ENCODE measurements at places on chromosomes 16 and 17. TPM values are rescaled to one million over a fixed set of nuclear protein-coding genes. Genes with fewer than 3 reads are reported as not detected.

ASGR1 gene
- 0.66 TPM for total RNA-seq

CDH1 gene
- total RNA-seq, result under 0.01 TPM

THRA gene
- 49.8 TPM for total RNA-seq

GP1BA gene
- not detected for total RNA-seq

CCL17 gene
- not detected for total RNA-seq

GPR179 gene
- total RNA-seq, result under 0.01 TPM

KRT16 gene
- not detected for total RNA-seq

ODAD4 gene
- 1.3 TPM for total RNA-seq

GUCY2D gene
- not detected for total RNA-seq

C16orf74 gene
- total RNA-seq, result 5.4 TPM

HOXB5 gene
- 2.1 TPM for total RNA-seq

OTOP2 gene
- not detected for total RNA-seq

KRT15 gene
- not detected for total RNA-seq

HYDIN gene
- 1.3 TPM for total RNA-seq

ZFHX3 gene
- 7.3 TPM for total RNA-seq

CUEDC1 gene
- 11.9 TPM for total RNA-seq

SARM1 gene
- total RNA-seq, result 3.1 TPM

CLDN9 gene
- total RNA-seq, result not detected

CACNB1 gene
- 2.3 TPM for total RNA-seq

CALB2 gene
- total RNA-seq, result 1.3 TPM

TRPV2 gene
- total RNA-seq, result 74.5 TPM

RSKR gene
- 4.1 TPM for total RNA-seq

NPLOC4 gene
- 49.8 TPM for total RNA-seq

TUBD1 gene
- 5.6 TPM for total RNA-seq

KRTAP1-1 gene
- total RNA-seq, result not detected
